H9 (cell line): ENCODE measurements at places on chromosomes 16 and 17. TPM values are rescaled to one million over a fixed set of nuclear protein-coding genes. Genes with fewer than 3 reads are reported as not detected.

DNA sequence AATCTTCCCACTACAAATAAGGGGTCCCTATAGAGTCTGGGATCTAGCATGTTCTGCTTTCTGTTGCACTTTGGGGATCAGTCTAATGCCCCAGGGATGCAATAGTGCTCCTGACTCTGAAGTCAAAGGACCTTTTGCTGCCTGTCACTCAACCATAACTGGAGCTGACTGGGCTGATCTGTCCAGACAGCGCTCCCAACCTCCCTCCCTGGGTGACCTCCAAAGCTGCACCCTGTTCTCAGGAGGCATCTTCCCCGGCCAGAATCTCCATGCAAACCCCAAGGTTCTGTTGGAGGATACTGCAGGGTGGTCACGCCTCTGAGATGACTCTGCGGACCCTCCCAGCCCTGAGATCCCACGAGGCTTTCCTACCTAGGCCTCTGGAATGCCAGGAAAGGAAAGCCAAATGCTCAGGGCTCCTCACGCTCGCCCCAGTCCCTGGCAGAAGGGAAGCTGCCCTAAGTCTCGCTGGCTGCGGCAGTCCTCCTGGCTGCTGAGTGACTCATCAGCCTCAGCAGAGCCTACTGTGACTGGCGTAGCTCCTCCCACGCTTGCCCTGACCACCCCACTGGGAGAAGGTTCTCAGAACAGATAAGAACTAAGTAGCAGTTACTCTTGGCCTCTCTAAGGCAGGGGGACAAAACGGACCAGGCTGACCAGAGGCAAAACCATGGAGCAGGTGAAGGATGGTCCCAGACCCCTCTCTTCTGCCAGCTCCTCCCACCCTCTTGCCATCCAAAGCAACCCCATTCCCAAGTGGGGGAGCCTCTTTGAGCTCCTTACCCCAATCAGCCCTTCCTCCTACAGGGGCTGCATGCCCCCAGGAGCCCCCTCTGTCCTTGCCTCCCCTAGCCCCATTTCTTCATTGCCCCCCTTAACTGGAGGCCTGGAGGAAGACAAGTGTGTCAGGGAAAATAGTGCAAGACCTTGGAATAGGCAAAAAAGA lies 124.1 kb upstream of the TNRC6C start:
- peak; percentile 84 for DNase-seq

DNA sequence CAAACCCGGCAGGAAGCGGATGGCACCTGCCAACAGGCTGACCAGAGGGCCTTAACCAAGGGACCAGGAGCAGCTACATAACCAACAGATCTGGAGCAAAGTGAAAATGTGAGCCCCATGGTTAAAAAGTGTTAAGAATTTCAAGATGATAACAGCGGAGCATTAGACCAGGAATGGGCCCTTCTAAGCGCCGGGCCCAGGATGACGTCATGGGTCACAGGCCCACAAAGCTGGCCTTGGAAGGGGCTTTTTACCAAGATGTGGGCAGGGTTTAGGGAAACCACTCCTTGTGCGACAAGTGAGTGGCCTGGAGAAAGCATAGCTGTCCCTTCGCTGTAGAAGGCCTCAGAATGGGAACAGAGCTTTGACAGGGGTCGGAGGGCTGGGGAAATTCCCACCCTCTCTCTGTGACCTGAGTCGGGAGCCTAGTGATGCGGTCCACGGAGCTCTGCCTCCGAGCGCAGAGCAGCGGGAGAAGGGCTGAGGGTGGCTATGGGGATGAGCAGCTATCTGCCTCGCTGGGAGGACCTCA lies 84.4 kb upstream of the RPL38 start:
- DNase-seq: peak; percentile 29

- no peak for DNase-seq
These were observed 113.2 kb downstream of the CCDC182 start for GRCh38 chr17:57631871-57632270.

- DNase-seq: no peak
These were observed 6.3 kb upstream of the RAB37 start for GRCh38 chr17:74730491-74731346.

DNA sequence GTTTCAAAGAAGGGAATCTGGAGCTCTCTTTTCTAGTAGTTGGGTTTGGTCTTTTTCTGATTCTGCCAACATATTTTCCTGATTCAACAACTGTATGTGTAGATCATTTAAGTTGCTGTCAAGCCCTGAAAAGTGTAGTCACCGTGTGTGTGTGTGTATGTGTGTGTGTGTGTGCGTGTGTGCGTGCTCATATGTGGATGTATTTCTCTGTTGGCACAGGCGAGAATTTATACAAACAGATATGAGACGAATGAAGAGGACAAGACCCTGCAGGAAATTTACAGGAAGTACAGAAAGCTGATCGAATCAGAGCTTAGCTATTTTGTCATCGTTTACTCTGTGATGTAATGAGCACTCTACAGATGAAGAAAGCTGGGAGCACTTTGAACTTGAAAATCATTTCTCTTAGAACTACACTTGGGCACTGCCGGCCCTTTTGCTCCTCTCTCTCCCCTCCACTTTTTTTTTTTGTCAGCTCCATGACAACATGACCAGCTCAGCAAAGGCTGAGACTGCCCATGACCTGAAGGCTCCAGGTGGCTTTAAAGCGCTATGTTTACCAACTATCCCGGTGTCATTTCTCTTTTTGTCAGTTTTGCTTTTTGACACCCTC lies 11.2 kb downstream of the FBXO39 start:
- DNase-seq: no peak

DNA sequence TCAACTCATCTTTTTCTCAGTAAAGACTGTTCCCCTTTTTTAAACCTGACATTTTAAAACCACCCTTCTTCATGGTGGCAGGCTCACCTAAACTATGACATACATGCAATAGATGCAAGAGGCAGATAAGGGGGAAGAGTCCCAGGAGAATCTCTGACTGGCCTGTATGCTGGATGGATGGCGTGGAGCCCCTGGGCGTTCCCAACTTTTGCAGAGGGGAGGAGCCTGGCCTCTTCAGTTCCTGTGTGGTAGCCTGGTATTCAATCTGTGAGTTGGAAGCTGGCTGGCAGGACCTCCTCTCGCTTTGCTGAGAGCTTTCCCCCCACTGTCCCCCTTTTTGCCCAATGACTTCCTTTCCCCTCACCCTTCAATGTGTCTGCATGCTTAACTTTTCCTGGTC lies 217.6 kb upstream of the CA10 start:
- peak; percentile 73 for DNase-seq

GRCh38 chr16:71514476-71514875 lies 11.8 kb upstream of the CHST4 start:
- DNase-seq: no peak

GRCh38 chr16:81739503-81739902 lies 39.6 kb upstream of the PLCG2 start:
- no peak for DNase-seq

DNA sequence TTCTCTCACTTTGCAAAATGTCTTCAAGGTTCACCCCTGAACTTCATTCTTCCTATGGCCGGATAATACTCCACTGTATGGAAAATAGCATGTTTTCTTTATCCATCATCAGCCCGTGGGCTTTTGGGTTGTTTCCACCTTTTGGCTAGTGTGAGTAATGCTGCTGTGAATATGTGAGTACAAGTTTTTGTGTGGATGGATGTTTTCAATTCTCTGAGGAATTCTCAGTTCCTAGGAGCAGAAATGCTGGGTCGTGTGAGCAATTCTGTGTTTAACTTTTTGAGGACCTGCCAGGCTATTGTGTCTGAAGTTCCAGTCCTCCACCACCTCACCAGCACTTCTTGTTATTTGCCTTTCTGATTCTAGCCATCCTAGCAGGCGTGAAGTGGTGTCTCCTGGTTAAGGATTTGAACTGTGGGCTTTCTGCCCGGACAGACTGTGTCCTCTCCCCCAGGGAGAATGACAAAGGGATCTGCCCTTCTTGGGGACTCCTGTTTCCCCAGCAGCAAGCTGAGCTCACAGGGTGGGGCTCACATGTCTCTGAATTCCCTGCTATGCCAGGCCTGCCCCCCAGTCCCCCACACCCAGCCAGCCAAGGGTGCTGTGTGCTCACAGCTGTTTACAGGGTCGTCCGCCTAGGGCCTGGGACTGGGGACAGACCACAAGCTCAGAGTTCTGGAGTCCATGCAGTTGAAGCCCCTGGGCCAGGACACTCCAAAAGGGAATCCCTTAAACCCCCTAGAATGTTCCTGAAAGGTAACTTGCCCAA lies 92.2 kb upstream of the CIBAR2 start:
- DNase-seq: no peak

GRCh38 chr17:35774499-35774898 lies 13.8 kb downstream of the C17orf50 start:
- DNase-seq: no peak

- no peak for DNase-seq
These were observed 4.9 kb downstream of the TEX14 start for GRCh38 chr17:58686980-58687379.

DNA sequence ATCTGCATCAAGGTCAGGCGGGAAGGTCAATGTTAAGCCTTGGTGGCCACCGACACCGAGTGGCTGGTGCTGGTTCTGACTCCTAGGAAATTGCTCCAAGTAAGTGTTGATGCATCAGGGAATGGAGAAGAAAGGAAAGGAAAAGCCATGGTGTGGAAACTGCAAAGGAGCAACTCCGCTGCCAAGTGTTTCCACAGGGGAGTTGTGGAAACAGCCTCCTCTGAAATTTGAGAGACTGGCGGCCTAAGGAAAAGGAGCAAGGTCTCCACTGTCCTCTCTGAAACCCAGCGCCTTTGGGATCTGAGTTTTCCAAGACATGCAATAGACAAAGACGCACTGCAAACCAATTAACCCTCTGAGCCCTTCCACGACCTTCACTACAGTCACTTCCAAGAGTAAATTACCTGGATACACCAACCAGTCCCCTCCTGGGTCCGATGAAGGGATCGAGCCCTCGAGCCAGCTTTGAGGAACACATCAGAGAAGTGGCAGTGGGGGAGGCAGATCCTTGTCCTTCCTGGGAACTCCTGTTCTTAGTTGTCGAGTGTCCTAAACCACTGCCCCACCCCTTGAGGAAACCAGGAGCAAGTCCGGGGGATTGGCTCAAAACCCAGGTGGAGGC lies 51.1 kb downstream of the SRL start:
- DNase-seq: no peak

DNA sequence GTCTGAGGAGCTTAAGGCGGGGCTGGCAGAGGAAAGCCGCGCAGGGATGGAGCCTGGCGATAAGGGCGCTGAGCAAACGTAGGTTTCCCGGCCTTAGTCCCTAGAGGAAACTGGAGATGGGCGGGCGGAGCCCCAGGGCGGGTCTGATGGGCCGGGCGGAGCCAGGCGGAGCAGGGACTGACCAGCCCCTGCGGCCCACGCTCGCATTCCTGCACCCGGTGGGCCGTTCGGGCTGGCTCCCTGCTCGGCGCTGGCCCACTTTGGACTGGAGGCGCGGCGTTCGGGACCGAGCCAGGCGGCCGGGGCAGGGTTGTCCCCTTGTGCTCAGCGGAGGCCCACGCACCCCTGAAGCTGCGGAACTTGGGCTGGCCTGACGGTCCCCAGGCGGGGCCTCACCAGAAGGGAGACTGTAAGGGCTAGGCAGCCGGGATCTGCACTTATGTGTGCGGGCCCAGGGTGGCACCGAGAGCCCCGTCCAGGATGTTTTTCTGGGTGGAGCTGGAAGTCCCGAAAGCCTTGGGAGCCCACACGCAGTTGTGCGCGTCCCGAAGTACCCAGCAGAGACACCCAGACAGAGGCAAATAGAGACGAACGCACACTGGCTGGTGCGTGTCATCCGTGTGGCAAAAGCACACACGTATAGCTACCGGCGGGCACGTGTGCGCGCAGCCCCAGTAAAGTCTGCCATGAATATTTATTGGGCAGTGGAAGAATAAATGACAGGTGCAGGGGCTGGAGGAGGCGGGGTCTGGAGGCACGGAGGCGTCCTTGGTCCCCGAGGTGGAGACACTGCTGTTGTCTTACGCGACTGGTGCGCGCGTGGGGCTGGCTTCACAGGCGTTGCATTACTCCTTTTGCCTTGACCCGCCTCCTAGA lies 1.4 kb downstream of the PYDC1 start:
- DNase-seq: peak; percentile 92

DNA sequence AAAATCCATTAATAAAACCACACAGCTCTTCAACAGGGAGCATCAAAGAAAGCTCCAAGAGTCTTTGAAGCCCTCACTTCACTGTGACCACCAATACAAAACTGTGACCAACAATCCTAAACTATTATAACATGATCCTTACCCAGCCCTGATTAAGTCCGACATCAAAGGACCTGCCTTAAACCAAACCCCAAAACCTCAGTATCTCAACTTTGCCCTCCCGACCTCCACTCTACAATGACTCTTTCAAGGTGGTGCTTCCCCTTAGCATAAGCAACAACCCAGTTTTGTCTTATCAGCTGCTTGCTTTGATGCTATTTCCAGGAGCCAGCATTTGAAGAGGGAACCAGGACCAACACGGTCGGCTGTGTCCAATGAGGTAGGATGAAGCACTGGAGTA lies 8.5 kb upstream of the PRSS22 start:
- no peak for DNase-seq

- no peak for DNase-seq
These were observed 25.5 kb downstream of the GRB7 start for GRCh38 chr17:39763051-39763820.

DNA sequence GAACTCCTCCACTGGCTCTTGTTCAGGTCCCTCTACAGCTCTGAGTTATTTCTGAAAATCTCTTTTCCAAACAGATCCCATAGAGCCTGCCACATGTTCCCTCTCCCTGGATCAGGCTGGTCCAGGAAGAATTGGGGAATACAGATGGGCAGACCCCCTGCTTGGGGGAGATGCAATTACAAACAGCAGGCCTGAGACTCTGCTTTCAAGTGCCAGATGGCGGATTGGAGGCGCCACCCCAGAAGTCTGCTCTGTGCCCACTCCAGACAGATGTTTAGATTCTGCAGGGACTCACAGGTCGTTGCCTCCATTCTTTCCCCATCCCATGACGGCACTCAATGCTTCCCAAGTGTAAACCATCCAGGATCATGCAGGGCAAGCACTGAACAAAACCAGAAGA lies 316.6 kb downstream of the SLC39A11 start:
- no peak for DNase-seq

DNA sequence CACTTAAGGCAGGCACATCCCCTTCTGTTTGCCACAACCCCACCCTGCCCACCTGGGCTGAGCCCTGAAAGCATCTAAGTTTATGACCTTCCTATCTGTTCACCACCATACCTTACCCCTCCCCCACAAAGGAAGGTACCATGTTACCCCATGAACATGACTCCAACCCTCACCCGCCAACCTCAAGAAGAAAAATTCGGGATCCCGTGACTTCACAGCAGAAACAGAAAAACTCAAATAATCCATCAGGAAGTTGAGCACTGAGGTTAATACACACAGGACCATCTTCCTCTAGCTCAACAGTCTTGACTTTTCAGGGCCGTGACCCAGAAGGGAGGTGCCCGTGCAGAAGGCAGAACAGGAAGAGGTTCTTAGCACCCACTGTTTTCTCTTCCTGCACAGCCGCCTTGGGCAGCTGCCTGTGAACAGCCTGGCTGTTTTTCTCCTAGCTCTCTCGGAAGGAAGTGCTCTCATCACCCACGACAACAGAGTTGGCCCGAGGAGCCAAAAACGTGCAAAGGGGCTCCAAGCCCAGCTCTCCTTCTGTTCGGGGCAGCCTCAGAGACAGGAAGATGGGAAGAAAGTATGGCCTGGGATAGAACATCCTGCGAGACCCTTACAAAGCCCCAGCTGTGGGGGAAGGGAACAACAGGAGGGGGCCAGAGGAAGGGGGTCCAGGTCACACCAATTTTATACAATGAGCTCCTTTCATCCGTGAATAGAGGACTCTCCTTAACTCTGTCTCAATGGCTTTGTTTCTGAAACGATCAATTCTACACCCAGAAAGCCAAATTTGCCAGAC lies 101.1 kb downstream of the XYLT1 start:
- no peak for DNase-seq

Gene EIF5A
- 978 and 1,015 TPM in 2 replicates for total RNA-seq

Gene CD300LB
- total RNA-seq: not detected in 2 replicates

Gene PRSS27
- total RNA-seq: 3.6 and 5.0 TPM in 2 replicates

Gene HSD17B2
- total RNA-seq: not detected in 2 replicates

Gene KRT14
- not detected in 2 replicates for total RNA-seq

Gene IL17C
- total RNA-seq: 0.29 and 0.31 TPM in 2 replicates

Gene CENPT
- 60.9 and 65.9 TPM in 2 replicates for total RNA-seq

Gene KCNJ2
- 0.15 and 0.29 TPM in 2 replicates for total RNA-seq
